Large intestine (tissue), 12 donors: ENCODE measurements at places on chromosomes 11 and 22. TPM values are rescaled to one million over a fixed set of nuclear protein-coding genes. Genes with fewer than 3 reads are reported as not detected.

The CENPM gene
- 11.6 TPM for polyA plus RNA-seq

The LRRC32 gene
- polyA plus RNA-seq = 11.6 TPM

The PIK3IP1 gene
- 13.9 TPM for polyA plus RNA-seq

The LIN7C gene
- polyA plus RNA-seq = 26.9 TPM

The RIN1 gene
- polyA plus RNA-seq = 5.2 TPM

The TIGD3 gene
- 2.1 TPM for polyA plus RNA-seq

GRCh38 chr11:15662285-15662684 lies 547.6 kb downstream of the INSC start:
- peak; percentile 48 for DNase-seq

DNA sequence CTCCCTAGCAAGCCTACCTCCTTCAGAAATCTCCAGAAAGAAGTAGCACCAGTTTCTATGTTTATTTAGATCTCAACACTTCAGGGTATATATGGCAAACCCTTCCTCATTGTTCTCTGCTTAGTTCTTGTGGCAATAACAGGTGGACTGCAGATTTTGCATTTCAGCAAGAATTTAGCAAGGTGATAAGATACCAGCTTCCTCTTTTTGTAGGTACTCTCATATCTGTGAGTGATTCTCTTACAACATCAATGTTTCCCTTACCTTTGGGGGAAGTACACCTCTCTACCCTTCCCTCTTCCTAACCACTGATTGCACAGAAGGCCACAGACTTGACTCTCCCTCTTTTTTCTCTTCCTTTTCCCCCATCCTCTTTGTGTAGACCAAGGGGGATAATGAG lies 230.9 kb upstream of the SESN3 start:
- DNase-seq = no peak

DNA sequence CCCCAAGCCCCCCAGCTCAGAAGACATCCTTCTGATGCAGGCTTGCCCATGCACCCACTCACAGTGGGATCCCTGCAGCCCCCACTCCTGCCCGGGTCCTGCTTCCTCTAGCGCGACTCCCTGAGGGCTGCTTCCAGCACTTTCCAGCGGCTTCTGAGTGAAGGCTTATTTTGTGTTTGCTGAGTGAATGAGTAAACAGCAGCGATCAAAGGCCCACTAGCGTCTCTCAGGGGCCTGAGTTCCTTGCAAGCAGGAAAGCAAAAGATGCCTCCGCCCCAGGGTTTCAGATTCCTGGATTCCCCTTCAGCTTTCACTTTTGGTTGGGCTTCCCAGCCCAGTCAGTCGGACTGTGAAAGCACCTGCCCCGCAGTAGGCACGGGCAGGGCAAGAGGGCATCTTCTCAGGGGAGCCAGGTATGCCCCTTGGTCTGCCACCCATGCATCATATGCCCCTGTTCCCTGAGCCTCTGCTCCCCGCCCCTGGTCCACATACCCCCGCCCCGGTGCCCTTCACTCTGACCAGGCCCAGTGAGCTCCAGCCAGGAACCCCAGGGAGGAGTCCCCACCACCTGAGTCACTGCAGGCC lies 9.2 kb downstream of the FADD start:
- DNase-seq = peak; percentile 46

DNA sequence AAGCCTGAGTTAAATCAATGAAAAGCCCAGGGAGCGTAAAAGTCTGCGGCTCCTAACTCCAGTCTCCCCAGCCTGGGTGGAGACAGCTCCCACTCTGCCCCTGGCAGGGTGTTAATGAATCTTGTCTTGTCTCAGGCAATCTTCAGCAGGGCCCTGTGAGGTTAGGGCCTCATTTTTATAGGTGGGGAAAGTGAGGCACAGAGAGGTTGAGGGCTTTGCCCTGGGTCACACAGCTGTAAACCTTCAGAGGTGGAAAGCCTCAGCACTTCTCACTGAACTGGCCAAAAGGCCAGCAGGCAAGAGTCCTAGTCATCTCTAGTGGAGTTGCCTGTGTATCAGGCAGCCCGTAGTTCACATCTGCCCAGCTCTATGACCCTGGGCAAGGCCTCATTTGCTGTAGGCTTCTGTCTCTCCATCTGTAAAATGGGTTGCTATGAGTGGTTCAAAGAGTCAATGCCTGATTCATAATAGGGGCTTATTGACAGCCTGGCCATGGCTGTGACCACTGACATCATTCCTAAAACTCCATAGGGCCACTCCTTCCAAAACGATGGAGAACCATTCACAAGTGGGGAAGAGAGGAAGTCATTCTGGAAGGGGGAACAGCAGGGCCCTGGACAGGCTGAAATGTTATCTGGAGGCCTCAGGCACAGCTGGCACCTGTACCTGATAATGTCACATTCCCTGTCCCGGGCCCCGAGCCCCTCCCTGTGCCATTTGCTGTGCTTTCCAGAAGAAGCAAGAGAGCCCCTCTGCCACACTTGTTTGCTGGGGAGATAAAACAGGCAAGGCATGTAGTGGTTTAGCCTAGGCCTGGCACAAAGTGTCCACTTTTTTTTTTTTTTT lies 6.0 kb downstream of the CBX7 start:
- DNase-seq = no peak

DNA sequence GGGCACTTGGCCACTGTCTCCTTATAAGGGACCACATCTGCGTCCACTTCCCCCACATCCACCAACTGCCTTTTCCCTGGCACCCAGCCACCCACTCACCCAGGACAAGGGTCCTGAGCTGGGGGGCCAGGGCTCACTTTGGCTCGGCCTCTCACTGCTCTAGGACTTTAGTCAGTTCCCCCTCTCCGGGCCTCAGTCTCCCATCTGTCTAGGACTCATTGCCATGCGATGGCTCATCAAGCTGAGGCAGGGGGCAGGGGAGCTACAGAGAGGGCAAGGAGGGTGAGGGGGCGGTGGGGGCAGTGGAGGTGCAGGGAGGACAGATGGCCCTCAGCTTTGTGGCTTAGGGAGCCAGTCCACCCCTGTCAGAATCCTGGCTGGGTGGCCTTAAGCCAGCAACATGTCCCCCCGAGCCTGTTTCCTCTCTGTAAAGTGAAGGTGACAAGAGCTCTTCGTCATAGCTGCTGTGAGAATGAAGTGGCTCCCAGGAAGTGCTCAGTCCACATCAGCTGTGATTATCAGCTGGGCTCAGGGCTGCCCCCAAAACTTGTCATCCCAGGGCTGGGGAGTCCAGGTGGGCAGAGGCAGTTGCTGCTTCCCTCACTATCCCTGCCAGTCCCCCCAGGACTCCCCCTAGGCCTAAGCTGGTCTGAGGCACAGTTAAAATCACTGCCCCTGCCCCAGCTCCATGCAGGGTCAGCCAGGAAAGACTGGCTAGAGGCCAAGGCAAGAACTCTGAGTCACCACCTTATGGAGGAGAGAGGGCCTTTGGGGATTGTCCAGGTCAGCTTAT lies 14.9 kb downstream of the RAC2 start:
- DNase-seq = no peak

- peak; percentile 95 for DNase-seq
These were observed at the start of gene ATG16L2 for GRCh38 chr11:72814286-72815109. Gene ATG16L2, plus strand, starts transcription at chr11:72814411. Its CDS starts 35 bp downstream, at chr11:72814446.

DNA sequence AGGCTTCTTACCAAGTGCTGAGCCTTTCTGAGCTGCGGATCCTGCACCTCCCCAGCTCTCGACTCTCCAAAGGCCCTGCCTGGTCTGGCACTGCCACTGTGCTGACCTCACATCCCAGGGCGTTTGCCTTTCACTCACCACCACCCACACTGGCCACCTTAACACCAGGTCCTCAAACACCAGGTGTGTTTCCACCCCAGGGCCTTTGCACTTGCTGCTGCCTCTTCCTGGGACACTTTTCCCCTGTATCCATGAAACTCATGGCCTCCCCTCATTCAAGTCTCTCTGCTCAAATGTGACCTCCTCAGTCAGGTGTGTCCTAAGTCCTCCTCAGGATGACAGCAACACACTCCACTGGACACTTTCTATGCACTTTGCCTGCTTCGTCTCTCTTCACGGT lies 51.4 kb upstream of the ANO1 start:
- no peak for DNase-seq

DNA sequence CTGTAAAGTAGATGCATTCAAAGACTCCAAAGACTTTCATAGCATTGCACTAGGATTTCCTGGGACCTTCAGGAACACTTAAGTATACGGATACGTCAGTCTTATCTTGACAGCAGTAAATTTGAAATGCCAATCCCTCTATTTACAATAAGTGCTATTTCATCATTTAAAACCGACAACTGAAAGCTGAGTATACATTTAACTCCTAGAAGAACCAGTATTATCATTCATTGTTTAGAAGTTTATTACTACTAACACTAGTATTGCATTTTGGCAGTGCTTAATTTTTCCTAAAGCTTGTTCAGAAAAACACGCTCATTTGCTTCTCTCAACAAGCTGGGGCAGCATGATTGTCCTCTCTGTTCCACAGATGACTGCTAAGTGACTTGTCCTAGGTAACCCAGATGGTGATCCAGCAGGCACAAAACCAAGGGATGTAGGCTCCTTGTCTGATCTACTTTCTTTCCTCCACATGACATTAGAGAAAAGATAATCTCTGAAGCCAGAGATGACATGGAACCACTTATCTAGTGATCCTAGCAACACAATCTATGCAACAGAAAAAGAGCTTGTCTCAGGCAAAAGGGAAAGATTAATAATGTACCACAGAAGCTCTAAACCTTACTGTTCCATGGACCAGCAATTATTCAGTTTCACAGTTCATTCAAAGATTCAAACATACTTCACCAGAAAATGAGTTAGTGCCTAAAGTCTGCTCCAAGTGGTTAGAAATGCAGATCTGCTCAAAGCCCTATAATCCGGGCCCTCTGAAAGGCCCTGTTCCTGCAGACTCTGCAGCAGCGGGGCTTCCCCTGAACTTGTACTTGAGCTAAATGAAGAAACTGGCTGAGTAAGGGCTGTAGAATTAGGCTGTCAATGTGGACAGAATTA lies 5.2 kb downstream of the MAML2 start:
- DNase-seq = no peak

DNA sequence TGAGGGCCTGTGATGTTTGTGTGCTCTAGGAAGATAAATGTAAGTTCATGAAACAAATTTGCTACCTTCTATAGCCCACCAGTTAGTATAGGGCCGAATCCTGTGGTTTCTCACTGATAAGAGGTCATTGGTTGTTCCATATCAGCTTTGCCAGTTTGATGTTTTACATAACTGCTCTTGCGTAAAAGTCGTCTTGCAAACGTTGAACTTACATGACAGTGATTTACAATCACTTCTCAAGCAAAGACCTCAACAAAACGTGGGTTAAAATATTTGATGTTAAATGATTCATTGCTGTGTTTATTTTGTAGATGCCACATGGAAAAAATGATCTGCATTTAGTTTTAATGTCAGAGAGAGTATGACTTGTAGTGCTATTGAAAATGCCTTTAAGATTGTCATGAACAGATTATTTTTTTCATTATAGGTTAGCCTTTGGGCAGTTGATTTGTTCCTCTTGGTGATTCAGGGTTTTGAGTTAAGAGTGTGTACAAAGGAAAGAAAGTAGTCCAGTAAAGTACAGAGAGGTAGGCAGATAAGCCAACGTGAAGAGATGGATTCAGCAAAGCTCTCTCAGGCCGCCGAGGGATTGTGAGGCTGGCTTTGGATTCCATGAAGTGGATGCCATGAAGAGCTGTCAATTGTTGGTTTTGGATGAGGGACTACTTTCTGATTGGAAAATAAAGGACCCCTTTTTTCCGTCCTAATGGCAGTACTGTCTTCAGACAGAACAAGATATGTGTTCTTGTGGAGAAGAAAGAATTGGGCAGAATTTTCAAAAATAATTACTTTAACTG lies 2.6 kb downstream of the EWSR1 start:
- peak; percentile 55 for DNase-seq
